ENCODE measurements at places on chromosomes 4 and X.

DNA sequence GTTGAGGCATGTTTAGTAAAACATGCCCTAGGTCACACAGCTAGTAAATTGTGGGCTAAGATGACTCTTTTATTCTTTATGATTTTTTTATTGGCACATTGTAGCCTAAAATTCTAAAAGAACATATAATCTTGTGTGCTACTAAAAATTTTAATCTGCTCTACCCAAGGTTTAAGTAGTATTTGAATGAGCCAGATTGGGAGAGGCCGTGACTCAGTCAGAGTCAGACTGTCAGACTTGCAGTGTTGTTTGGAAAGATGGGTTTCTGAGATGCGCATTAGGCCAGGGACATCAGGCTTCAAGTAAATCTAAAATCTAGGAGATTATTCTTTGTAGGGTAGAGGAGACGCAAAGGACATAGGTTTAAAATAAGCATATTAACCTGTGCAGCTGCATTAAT lies 30.7 kb upstream of the TMPRSS11E start:
- no peak for DNase-seq

- DNase-seq: no peak
Observed at GRCh38 chr4:120443116-120443515, 376.5 kb upstream of the MAD2L1 start.

DNA sequence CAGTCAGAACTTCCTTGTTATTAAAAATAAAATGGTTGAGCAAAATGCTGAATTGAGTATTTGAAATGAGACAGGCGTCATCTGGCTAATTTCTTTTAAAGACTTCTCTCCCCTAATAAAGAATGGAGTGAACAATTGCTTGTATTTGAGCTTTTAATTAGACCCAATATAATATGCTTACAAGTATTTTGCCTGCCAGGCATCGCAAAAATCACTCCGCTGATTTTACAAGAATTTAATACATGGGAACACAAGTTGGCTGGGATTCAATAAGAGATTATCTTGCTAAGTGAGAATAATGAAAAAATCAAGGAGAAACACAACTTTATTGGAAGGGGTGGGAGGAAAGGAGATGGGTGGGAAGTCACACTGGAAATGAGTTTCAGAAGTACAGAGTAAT lies 52.3 kb downstream of the KLF3 start:
- DNase-seq: no peak

GRCh38 chrX:9958183-9958582 lies 9.0 kb upstream of the CLDN34 start:
- no peak for DNase-seq

DNA sequence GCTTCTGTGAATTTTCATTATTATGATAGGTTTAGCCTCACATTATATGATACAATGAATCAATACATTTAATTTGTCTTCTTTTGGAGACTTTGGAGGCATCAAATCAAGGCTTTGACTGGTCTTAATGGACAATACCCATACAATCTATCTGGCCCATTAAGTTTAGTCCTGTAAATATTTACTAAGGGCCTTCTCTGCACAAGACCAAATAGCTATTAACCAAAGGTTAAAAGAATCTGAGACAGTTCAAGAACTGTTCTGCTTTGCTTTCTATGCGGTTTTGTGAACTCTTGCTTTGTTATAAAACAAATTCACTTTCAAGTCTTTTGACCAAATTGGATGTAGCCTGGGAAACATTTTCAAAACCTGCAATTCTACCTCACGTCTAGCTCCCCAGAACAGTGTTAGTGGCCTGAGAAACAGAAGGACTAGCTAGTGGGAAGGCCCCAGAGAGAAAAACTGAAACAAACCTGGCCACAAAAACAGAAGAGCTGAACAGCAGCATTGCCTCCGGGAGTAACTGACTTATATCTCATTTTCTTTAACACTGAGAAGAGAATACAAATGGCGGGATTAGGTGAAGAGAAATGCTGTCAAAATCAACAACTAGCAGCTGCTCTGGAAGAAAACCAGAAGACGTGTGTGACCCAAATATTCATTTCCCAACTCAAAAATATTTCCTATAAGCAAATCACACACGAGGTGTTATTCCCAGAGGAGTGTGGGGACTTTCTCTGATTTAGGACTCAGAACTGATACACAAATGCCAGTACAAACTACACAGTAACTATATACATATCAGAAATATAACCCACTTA lies 548 bp downstream of the TLR1 start:
- no peak for DNase-seq

DNA sequence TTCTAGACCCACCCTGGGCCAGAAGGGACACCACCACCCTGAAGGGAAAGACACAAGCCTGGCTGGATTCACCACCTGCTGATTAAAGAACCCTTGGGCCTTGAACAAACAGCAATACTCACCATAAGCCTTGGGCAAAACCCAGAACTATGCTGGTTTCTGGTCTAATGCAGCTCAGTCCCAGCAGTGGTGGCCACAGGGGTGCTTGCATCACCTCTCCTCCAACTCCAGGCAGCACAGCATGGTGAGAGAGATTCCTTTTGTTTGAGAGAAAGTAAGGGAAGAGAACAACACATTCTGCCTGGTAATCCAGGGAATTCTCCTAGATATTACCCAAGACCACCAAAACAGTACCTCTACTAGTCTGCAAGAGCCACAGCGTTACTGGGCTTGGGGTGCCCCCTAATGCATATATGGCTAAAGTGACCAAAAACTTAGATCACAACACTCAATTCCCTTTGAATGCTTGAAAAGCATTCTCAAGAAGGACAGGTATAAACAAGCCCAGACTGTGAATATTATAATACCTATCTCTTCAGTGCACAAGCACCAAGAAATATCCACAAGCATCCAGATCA lies 25.7 kb downstream of the RNF128 start:
- no peak for DNase-seq

- DNase-seq: no peak
Observed at GRCh38 chrX:154113729-154114128, 16.2 kb upstream of the MECP2 start.

DNA sequence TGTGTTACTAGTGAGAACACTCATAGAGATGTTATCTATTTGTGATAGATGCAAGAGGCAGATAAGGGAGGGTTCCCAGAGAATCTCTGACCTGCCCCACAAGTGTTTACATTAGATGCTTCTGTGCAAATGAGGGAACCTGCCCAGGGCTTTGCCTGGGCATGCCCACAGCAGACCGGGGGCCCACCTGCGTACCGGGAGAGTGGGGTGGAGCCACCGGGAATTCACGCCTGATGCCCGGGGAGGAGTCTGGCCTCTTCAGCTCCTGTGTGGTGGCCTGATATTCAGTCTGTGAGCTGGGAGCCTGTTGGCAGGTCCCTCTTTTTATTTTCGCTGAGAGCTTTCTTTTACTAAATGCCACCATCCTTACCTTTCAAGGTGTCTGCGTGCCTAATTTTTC lies 155.7 kb downstream of the SNCA start:
- DNase-seq: no peak

DNA sequence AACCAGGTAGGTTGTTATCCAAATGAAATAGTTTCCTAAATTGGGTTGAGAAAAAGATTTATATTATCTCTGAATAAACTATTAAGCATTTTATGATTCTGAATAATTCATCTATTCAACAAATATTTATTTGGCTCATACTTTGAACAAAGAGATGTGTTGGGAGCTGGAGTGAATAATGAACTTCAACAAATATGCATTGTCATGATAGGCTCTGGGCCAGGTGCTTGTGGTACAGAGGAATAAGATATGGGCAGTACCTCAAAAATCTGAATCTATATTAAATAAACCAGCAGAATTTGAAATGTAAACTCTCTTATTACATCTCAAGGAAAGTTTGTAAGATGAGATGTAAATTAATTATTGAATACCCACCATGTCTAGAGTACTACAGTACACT lies 75.7 kb upstream of the DCLK2 start:
- DNase-seq: no peak

DNA sequence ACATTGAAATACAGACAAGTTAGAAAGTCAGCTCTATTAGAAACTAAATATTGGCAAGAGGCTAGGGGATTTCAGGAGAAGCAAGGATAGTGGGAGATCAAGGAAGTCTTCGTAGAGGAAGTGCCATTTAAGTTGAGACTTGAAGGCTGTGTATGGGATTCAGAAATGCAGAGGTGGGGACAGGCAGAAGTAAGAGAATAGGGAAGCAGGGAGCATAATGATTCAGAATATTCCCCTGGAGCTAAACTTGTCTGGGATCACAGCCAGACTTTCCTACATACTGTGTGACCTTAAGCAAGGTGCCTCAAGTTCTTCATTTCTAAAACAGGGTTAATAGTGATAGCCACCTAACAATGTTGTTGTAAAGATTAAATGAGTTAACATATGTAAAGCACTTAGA lies 108.8 kb downstream of the DDIT4L start:
- DNase-seq: no peak

DNA sequence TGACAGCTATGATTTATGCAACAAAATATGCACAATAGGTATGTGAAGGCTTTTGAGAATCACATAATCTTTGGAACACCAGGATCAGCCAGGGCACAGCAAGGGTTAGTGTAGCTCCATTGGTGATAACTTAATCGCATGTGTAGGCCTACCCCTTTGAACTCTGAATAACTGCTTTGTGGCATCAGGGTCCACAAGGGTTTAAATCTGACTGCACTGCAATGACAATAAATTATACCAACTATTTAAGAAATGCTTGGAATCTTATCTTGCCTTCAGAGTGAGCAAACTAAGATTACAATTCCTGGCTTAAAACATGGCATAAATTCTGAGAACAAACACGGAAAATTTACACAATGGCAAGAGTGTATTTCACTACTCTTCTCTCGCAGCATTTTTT lies 245.8 kb downstream of the FBXO8 start:
- no peak for DNase-seq

DNA sequence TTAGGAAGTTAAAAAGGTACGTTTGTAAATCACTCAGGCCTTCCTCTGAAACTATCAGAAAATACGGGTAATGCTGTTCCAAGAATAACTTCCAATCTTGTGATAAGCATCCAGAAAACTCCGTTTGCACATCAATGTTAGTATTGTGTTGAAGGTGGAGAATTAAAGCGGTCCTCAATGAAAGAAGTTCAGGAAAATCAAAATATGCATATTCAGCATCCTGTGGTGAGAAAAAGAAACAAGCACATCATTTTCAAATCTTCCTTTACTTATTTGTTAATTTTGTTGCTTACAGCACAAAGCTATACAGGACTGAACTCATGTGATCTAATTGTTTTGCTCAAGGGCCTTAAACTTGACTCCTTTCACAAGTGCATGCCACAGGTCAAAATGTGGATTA lies 18.5 kb downstream of the DDX60L start:
- no peak for DNase-seq

DNA sequence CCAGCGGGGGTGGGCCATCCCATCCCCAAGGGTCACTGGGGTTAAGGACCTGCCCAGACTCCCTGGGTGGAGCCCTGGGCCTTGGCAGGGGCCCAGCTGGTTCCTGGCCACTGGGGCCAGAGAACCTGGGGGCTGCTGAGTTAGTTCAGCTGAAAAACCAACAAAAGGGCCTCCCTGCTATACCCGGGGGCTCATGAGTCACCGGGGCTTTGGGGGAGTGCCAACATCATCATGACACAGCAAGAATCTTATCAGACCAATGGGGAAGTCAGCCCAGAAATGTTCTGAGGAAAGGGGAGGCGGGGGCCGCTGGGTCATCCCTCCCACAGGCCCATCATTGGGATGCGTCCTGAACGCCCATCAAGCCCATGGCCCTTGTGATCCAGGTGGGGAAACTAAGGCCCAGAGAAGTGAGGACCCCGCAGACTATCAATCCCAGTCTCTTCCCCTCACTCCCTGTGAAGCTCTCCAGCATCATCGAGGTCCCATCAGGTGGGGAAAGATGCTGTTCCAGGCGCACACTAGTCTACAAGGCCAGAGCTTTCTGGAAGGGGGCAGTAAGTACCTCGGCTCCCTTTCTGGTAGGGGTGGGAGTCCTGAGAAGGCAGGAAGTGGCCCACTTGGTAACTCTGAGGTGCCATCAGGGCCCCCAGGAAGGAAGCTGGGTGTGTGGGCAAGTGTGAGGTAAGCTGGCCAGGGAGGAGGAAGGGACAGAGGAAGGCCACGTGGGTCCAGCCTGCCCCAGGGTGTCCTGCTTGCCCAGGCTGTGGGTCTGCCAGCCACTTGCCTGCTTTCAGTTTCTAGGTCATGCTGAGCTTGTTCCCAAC lies 4.5 kb downstream of the G6PD start:
- no peak for DNase-seq

GRCh38 chrX:21412029-21412428 lies 37.8 kb downstream of the CNKSR2 start:
- no peak for DNase-seq

DNA sequence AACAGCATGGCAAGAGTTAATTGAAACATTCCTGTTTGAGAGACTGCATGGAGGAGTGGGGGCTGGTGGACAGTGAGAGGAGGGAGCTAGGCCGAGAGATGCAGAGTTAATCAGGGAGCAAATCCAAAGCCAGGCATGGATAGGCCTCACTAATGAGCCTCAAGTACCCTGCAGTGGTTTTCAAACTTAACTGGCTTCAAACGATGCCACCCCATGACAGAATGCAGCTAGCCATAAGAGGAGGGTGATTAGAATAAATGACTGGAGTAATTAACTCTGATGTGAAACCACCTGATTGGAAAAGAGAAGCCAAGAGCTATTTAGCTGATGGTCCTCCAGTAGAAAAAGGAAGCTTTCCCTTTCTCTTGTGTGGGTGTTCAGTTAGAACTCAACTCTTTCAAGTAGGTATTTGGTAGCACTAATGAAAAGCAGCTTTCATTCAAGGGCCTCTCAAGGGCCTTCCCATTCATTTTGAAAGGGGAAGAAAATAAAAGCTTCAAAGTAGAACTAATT lies 215.4 kb upstream of the MAB21L2 start:
- no peak for DNase-seq

GRCh38 chr4:2928242-2929176 lies 34.7 kb downstream of the NOP14 start:
- DNase-seq: peak; percentile 70

GRCh38 chrX:19370061-19370460 lies 26.3 kb downstream of the PDHA1 start:
- no peak for DNase-seq

All from chondrocyte (in vitro differentiated cells).